Esophagus squamous epithelium (tissue), 5 donors: ENCODE measurements at places on chromosomes 1 and 21.

GRCh38 chr1:46094471-46095005, 37.9 kb downstream of the PIK3R3 start:
- DNase-seq, result no peak

GRCh38 chr1:92191726-92192125, 26.0 kb upstream of the C1orf146 start:
- DNase-seq, result no peak

GRCh38 chr1:44693900-44694299, 19.4 kb downstream of the ARMH1 start:
- no peak for DNase-seq

GRCh38 chr1:173095632-173096031, 44.9 kb upstream of the TNFSF18 start:
- no peak for DNase-seq

- no peak for DNase-seq
Measured at GRCh38 chr1:19676438-19676922, 11.8 kb downstream of the HTR6 start.

- DNase-seq, result no peak
Measured at GRCh38 chr1:205217418-205217817, 5.9 kb upstream of the DSTYK start.

GRCh38 chr1:62240651-62241370, 46.2 kb downstream of the L1TD1 start:
- DNase-seq, result no peak

DNA sequence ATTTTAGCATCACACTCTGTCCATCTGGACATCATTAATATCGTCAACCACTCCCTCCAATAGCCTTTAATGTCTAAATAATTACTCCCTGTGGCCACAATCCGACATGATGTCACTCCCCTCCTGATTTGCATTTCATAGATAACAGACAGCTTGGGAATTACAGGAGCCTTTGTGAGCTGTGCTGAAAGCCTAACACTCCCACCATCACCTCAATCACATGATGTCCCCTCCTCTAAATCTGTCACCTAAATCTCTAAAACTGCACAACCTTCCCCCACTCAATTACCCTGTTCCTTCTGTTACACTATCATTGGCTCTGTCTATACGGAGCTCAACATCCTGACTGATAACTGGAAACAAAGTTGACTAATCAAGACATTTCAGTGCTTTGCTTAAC, 14.3 kb downstream of the NHLH2 start:
- no peak for DNase-seq
